ENCODE measurements at places on chromosomes 2 and 18.

- H3K4me1 ChIP-seq = no peaks in the 10 kb centered on the region
- no peaks in the 10 kb centered on the region for H3K27me3 ChIP-seq
- H3K36me3 ChIP-seq = no peaks in the 10 kb centered on the region
- DNase-seq = no peak
- no peak overlapping the region for H3K27ac ChIP-seq
- H3K4me3 ChIP-seq = no peak overlapping the region
These were observed 107.6 kb upstream of the CYRIA start for GRCh38 chr2:16773080-16773713.

DNA sequence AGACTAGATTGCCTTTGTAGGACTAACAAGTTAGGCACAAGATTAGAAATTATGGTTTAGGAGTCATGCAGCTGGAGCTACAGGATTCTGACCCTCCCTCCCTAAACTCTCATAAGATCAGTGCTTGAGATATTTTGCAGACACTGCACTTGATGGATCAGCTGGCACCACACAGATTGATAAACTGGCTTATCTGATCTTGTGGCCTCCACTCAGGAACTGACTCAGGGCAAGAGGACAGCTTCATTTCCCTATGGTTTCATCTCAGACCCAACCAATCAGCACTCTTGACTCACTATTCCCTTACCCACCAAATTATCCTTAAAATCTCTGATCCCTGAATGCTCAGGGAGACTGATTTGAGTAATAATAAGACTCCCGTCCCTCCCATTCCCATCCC is 152.3 kb downstream of the DIS3L2 start:
- H3K27me3 ChIP-seq = no peaks in the 10 kb centered on the region
- H3K36me3 ChIP-seq = no peaks in the 10 kb centered on the region
- H3K27ac ChIP-seq = no peak overlapping the region
- no peak overlapping the region for H3K4me3 ChIP-seq

- H3K27ac ChIP-seq = no peak overlapping the region
- H3K4me3 ChIP-seq = no peak overlapping the region
- H3K4me1 ChIP-seq = no peaks in the 10 kb centered on the region
- no peaks in the 10 kb centered on the region for H3K27me3 ChIP-seq
These were observed 34.3 kb downstream of the GIGYF2 start for GRCh38 chr2:232731470-232731869.

- no peaks in the 10 kb centered on the region for H3K36me3 ChIP-seq
- no peak overlapping the region for H3K4me3 ChIP-seq
These were observed 91.5 kb upstream of the BCL11A start for GRCh38 chr2:60644951-60645350.

DNA sequence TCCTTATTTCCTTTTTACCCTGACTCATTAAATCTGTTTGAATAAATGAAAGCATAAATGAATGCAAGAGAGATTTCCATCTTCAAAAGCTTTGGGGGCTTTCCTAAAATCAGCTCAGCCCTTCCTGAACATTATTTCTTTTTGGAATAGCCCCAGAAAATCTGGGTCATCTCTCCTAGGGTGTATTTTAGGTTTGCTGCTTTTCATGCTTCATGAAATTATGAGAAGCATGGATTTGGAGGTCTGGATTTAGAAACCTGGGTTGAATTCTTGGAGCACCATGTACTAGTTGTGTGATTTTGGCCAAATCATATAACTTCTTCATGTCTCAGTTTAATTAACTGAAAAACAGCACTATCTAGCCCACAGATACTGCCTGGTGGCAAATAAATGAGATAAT is 24.0 kb upstream of the PELI1 start:
- DNase-seq = no peak
- no peak overlapping the region for H3K4me3 ChIP-seq
- H3K27ac ChIP-seq = no peak overlapping the region
- H3K4me1 ChIP-seq = no peaks in the 10 kb centered on the region
- no peaks in the 10 kb centered on the region for H3K36me3 ChIP-seq

- H3K36me3 ChIP-seq = no peaks in the 10 kb centered on the region
- H3K4me1 ChIP-seq = no peaks in the 10 kb centered on the region
- no peak for DNase-seq
- no peak overlapping the region for H3K4me3 ChIP-seq
These were observed 178.7 kb upstream of the FAM98A start for GRCh38 chr2:33777786-33778185.

DNA sequence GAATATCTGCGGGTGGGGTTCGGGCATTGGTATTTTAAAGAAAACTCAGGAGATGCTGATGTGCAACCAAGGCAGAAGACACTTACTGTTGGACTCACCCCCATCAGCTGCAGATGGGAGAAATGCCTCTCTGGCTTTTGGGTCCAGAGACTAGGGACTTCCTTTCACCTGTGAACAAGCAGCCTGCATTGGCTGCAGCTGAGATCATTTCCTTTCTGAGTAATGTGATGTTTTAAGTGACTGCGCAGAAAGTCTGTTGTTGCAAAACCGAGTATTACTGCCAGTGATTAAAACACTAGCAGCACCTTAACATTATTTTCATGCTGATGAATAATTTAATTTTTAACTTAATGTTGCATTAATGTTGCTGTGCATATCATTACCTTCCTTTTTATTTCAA is 143.0 kb downstream of the TSN start:
- H3K36me3 ChIP-seq = no peaks in the 10 kb centered on the region
- no peaks in the 10 kb centered on the region for H3K4me1 ChIP-seq
- H3K4me3 ChIP-seq = no peak overlapping the region
- H3K27ac ChIP-seq = no peak overlapping the region

GRCh38 chr2:153834662-153835061 is 37.1 kb upstream of the GALNT13 start:
- H3K27ac ChIP-seq = no peak overlapping the region
- no peaks in the 10 kb centered on the region for H3K4me1 ChIP-seq
- no peaks in the 10 kb centered on the region for H3K36me3 ChIP-seq
- no peak overlapping the region for H3K4me3 ChIP-seq
- no peak for DNase-seq

DNA sequence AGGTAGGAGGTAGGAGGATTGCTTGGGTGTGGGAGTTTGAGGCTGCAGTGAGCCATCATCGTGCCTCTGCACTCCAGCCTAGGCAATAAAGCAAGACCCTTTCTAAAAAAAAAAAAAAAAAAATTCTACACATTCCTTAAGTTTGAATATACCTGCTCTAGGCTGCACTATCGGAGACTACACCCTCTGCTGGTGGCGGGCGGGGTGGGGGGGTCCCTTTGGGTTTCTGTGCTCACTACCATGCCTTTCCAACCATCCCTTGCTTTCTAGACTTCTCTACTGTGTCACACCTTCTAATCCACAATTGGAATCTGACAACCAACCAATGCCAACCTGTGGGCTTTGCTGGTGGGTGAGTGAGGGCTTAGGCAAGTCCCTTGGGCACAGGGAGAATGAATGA is 34.7 kb upstream of the FAM136A start:
- H3K27ac ChIP-seq = no peak overlapping the region
- no peaks in the 10 kb centered on the region for H3K4me1 ChIP-seq
- no peaks in the 10 kb centered on the region for H3K36me3 ChIP-seq
- H3K27me3 ChIP-seq = no peaks in the 10 kb centered on the region
- no peak overlapping the region for H3K4me3 ChIP-seq

- no peaks in the 10 kb centered on the region for H3K4me1 ChIP-seq
- no peak for DNase-seq
- H3K36me3 ChIP-seq = no peaks in the 10 kb centered on the region
- H3K27ac ChIP-seq = peak overlapping the region; percentile 94
- H3K4me3 ChIP-seq = no peak overlapping the region
These were observed 1.5 kb upstream of the BUB1 start for GRCh38 chr2:110679337-110679707.

GRCh38 chr2:113910110-113910717 is 20.3 kb downstream of the ACTR3 start:
- H3K27me3 ChIP-seq = no peaks in the 10 kb centered on the region
- H3K27ac ChIP-seq = no peak overlapping the region
- H3K4me3 ChIP-seq = no peak overlapping the region
- DNase-seq = no peak

GRCh38 chr18:27713738-27714095 is 463.2 kb downstream of the CDH2 start:
- no peaks in the 10 kb centered on the region for H3K27me3 ChIP-seq
- H3K27ac ChIP-seq = no peak overlapping the region
- H3K4me1 ChIP-seq = no peaks in the 10 kb centered on the region

GRCh38 chr18:36533446-36534153 is 236.1 kb downstream of the FHOD3 start:
- H3K27ac ChIP-seq = no peak overlapping the region
- no peaks in the 10 kb centered on the region for H3K27me3 ChIP-seq
- no peak overlapping the region for H3K4me3 ChIP-seq
- no peaks in the 10 kb centered on the region for H3K4me1 ChIP-seq

DNA sequence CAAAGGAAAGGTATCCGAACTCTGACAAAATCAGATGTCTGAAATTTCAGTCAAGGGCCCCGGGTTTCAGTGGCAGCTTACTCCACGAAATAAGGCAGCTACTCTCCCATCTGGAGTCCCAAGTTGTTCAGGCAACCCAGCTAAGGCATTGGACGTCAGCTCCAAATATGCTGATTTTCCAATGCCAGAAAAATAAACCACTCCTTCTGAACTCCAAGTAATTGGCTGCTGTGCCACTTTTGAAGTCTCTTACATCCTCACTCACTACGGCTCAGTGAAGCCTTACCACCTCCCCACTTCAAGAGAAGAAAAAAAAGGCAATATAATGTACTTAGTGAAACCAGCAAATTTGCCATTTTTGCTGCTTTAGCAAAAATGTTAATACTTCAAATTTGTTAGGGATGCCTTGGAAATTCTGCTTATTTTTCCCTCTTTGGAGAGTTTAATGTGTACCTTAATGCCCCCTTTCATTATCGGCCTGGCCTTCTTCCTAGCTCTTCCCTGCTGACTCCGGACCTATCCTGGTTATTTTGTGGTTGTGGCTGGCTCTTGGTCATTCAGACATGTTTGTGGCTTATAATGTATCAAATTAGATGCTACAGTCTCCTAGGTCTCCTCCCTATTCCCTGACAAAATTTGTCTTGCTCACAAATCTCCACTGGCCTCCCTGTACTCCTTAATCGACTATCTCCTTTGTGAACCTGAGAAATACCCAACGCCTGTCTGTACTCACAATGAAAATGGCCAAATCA is 589.2 kb upstream of the ZEB2 start:
- H3K36me3 ChIP-seq = no peaks in the 10 kb centered on the region
- no peak overlapping the region for H3K4me3 ChIP-seq
- no peaks in the 10 kb centered on the region for H3K4me1 ChIP-seq
- H3K27ac ChIP-seq = no peak overlapping the region
- DNase-seq = no peak

- no peaks in the 10 kb centered on the region for H3K4me1 ChIP-seq
- H3K36me3 ChIP-seq = no peaks in the 10 kb centered on the region
- no peak overlapping the region for H3K27ac ChIP-seq
- H3K4me3 ChIP-seq = no peak overlapping the region
- DNase-seq = no peak
- H3K27me3 ChIP-seq = no peaks in the 10 kb centered on the region
These were observed 332.9 kb downstream of the SOCS6 start for GRCh38 chr18:70621710-70622109.

DNA sequence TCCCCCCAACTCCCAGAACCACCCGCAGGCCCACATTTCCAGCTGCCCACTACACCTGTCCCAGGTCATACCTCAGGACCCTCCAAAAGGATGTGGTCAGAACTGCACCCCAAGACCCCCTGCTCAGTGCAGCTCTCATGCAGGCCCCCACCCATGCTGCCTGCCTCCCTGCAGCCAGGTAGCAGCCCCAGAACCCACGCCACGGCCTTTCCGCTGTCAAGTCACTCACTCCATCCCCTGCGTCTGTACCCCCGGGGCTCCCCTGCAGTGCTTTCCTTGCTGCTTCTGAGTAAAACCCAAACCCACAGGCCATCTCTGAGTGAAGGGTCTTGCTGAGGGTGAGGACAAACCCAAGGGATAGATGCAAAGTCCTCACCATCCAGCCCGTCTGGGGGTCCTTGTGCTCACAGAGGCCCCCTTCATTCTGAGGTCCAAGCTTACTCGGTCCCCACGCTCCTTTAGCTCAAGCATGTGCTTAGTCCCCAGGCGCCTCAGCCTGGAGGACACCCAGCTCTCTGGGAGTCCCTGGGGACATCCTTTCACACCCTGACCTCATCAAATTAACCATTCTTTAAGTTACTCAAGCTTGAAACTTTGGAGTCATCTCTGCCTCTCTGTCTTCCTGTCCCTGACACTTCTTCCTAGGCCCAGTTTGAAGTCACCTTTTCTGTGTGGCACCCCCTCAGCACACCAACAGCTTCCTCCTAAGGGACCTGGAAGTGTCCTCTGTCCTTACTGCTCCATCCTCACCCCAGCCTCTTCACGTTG is 130.1 kb downstream of the SMAD7 start:
- no peaks in the 10 kb centered on the region for H3K27me3 ChIP-seq
- no peak overlapping the region for H3K27ac ChIP-seq
- no peaks in the 10 kb centered on the region for H3K36me3 ChIP-seq
- no peaks in the 10 kb centered on the region for H3K4me1 ChIP-seq
- H3K4me3 ChIP-seq = no peak overlapping the region

DNA sequence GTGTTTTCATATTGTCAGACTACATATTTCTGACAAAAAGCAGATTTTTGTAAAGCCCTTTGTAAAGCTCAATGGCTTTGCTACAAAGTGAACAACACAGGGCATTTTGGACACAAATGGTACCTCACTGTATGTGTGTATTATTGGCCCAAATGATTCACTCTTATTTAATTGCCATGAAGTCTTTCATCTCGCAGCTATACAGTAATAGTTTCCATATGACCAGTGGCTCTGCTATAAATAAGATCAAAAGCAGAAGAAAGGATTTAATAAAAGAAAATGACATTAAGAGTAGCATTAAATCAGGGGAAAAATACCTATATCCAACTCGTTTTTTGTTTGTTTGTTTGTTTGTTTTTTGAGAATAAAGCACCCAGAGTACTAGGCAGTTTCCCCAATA is 284.0 kb upstream of the CCDC68 start:
- H3K4me3 ChIP-seq = no peak overlapping the region
- H3K4me1 ChIP-seq = no peaks in the 10 kb centered on the region
- H3K27ac ChIP-seq = peak overlapping the region; percentile 79

DNA sequence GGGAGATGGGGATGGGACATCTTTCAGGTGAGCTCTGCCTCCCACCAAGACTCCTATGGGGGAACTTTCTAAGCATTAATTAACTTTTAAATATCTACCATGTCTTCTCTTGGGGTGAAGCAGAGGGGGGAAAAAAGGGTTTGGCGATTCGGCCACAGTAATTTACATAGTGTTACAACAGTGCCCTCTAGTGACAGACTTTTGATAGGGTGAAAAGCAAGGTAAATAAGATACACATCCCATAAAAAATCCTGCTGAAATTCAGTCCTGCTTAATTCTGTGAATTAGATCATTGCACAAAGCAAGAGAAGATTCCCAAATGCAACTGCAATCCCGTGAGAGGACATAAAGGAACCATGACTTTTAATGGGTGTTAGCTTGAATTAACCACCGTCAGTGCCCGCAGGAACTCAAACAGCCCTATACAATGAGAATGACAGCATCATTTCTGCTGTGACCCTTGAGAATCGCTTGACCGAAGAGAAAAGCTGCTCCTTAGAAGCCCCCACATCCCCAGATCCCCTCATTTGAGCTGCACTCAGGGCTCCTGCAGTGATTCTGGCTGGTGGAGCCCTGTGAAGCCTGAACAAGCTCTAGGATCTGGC is 32.8 kb downstream of the FAM124B start:
- DNase-seq = no peak
- H3K4me1 ChIP-seq = no peaks in the 10 kb centered on the region
- no peak overlapping the region for H3K27ac ChIP-seq
- no peaks in the 10 kb centered on the region for H3K36me3 ChIP-seq
- no peak overlapping the region for H3K4me3 ChIP-seq
